Endodermal cell (in vitro differentiated cells): ENCODE measurements at places on chromosomes 6 and 20. TPM values are rescaled to one million over a fixed set of nuclear protein-coding genes. Genes with fewer than 3 reads are reported as not detected.

GRCh38 chr6:15310680-15311079 is 64.8 kb downstream of the JARID2 start:
- no peak for DNase-seq
- H3K4me1 ChIP-seq = peaks cover 10% of the 10 kb centered on the region

- no peaks in the 10 kb centered on the region for H3K27me3 ChIP-seq
- no peak overlapping the region for H3K4me3 ChIP-seq
- H3K4me1 ChIP-seq = no peaks in the 10 kb centered on the region
Measured at GRCh38 chr6:78810146-78810545, 57.2 kb upstream of the IRAK1BP1 start.

Gene SLC22A16
- total RNA-seq = not detected in 2 replicates

Gene NOX3
- total RNA-seq = not detected in 2 replicates

Gene INSM1
- total RNA-seq = 0.27 and 0.35 TPM in 2 replicates

Gene TTK
- 30.7 to 47.8 TPM (median 45.0 TPM) in 3 replicates for total RNA-seq

Gene PSORS1C2
- total RNA-seq = 0.20 TPM in 1 of 2 replicates, not detected in the other

Gene KCNB1
- total RNA-seq = 0.46 to 2.5 TPM (median 0.93 TPM) in 3 replicates

Gene PPDPF
- total RNA-seq = 296 to 356 TPM (median 298 TPM) in 3 replicates

- no peaks in the 10 kb centered on the region for H3K36me3 ChIP-seq
- H3K4me3 ChIP-seq = no peak overlapping the region
- H3K4me1 ChIP-seq = peaks cover 9% of the 10 kb centered on the region
- no peak overlapping the region for H3K27ac ChIP-seq
- DNase-seq = no peak
- peaks cover 95% of the 10 kb centered on the region for H3K27me3 ChIP-seq
Measured at GRCh38 chr6:71038711-71039344, 82.0 kb upstream of the B3GAT2 start.

Gene GPR31
- not detected in 3 replicates for total RNA-seq

GRCh38 chr6:20769631-20770030 is 235.4 kb downstream of the CDKAL1 start:
- H3K27ac ChIP-seq = no peak overlapping the region
- no peak overlapping the region for H3K4me3 ChIP-seq

Gene SLC25A27
- total RNA-seq = 10.3 and 12.8 TPM in 2 replicates

GRCh38 chr20:35200267-35200666 is 26.2 kb upstream of the MMP24 start:
- no peak for DNase-seq
- no peaks in the 10 kb centered on the region for H3K27me3 ChIP-seq
- H3K36me3 ChIP-seq = no peaks in the 10 kb centered on the region
- H3K4me1 ChIP-seq = no peaks in the 10 kb centered on the region
- no peak overlapping the region for H3K4me3 ChIP-seq

DNA sequence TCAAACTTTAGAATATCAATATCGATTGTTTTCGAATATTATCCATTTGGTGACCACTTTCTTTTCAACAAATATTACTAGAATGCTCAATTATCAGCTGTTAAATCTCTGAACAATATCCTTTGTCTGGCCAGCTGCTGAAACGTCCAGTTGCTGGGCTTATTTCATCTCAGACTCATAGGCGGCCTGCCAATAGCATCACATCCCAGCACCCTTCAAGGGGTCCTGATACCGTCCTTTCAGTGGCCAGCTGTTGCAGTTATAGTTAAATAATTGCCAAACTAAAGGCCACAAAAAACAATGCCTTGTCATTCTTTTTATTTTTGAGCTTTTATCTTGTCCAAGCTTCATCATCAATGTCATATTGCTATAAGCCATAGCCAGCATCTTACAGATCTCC is 1006.8 kb upstream of the MANEA start:
- DNase-seq = no peak
- no peaks in the 10 kb centered on the region for H3K36me3 ChIP-seq
- no peak overlapping the region for H3K4me3 ChIP-seq
- peaks cover 4% of the 10 kb centered on the region for H3K4me1 ChIP-seq

- peaks cover 10% of the 10 kb centered on the region for H3K4me1 ChIP-seq
- H3K27me3 ChIP-seq = no peaks in the 10 kb centered on the region
- H3K27ac ChIP-seq = no peak overlapping the region
- DNase-seq = no peak
- H3K36me3 ChIP-seq = no peaks in the 10 kb centered on the region
Measured at GRCh38 chr6:6746970-6747338, 158.4 kb downstream of the LY86 start.

- H3K27ac ChIP-seq = no peak overlapping the region
- peaks cover 34% of the 10 kb centered on the region for H3K27me3 ChIP-seq
- no peak for DNase-seq
- H3K4me3 ChIP-seq = no peak overlapping the region
Measured at GRCh38 chr6:72626126-72626525, 4.3 kb downstream of the KCNQ5 start.

DNA sequence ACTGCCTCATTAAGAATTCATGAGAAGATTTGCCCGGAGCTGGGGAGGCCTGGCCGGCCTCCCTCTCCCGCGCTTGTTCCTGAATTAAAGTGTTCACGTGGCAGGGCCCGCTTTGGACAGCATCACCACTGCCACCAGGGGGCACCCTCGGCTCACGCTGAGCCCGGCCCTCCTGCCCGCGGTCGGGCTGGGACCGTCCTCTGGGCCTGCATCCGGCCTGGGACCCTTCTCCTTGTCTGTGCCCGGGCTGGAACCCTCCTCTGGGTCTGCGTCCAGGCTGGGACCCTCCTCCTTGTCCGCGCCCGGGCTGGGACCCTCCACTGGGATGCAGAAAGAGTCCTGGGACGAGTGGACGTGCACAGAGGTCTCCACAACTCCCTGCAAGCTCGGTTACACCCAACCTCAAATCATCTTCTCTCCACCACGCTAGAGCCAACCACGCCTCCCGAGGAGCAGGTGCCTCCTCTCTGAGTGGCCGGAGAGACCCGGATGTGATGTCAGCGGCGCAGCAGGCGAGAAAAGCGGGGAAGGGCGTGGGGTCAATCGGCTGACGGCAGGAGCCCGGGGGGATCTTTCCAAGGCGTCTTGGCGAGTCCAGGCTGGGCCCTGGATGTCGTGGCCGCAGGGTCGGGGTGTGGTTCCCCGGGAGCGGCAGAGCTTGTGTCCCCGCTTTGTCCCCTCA is 50.9 kb upstream of the DACT2 start:
- no peak overlapping the region for H3K4me3 ChIP-seq
- DNase-seq = peak; percentile 94
- no peaks in the 10 kb centered on the region for H3K27me3 ChIP-seq
- H3K36me3 ChIP-seq = no peaks in the 10 kb centered on the region
- no peaks in the 10 kb centered on the region for H3K4me1 ChIP-seq

Gene FOXF2
- total RNA-seq = 0.19 TPM in 1 of 3 replicates, not detected in the others

DNA sequence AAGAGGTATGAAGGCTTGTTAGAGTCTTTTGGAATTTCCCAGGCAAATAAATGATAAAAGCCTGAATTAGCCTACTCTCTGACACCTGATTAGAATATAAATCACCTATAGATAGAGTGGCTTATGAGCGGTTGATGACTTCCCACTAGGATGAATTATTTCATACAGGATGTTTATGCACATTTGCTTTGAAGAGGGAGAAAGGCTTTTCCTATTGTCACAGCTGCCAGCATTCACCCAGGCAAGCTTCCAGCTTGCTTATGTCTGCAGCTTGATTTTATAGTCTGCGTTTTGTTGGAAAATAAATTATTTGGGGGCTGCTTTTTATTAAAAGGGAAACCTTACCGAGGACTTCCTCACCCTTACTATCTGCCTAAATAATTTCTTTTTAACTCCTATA is 51.3 kb upstream of the EIF2S2 start:
- H3K27me3 ChIP-seq = no peaks in the 10 kb centered on the region
- no peak for DNase-seq
- H3K27ac ChIP-seq = no peak overlapping the region
- no peaks in the 10 kb centered on the region for H3K4me1 ChIP-seq
- H3K4me3 ChIP-seq = no peak overlapping the region

Gene KIF25
- 1.3 to 1.6 TPM (median 1.3 TPM) in 3 replicates for total RNA-seq

Gene PLEKHG1
- 1.1 to 1.5 TPM (median 1.2 TPM) in 3 replicates for total RNA-seq

DNA sequence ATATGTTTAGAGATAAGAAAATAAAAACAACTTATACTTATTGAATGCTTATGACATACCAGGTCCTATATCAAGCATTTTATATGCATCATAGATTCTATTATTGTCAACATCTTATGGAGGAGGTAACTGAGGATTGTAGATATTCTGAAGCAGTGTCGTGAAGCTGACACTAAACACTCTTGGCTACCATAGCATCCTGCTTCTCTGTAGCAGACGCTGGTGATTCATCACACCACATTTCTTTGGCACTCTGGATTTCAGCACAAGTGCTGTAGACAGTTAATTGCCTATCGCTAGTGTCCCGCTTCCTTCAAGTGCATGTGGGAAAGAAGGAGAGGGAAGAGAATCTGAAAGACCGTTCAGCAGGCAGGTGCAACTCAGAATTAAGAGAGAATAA is 317.1 kb downstream of the PLCB1 start:
- no peaks in the 10 kb centered on the region for H3K36me3 ChIP-seq
- H3K27ac ChIP-seq = no peak overlapping the region
- no peak overlapping the region for H3K4me3 ChIP-seq
- DNase-seq = no peak
- H3K27me3 ChIP-seq = no peaks in the 10 kb centered on the region

Gene C20orf204
- total RNA-seq = 3.5 and 4.0 TPM in 2 replicates

Gene GABRR1
- 0.46 and 0.47 TPM in 2 replicates for total RNA-seq

- no peaks in the 10 kb centered on the region for H3K27me3 ChIP-seq
- no peaks in the 10 kb centered on the region for H3K36me3 ChIP-seq
- no peak for DNase-seq
- H3K4me3 ChIP-seq = no peak overlapping the region
- H3K27ac ChIP-seq = no peak overlapping the region
- H3K4me1 ChIP-seq = peaks cover 3% of the 10 kb centered on the region
Measured at GRCh38 chr6:50270415-50270814, 220.7 kb upstream of the DEFB112 start.

- peak; percentile 88 for DNase-seq
- no peaks in the 10 kb centered on the region for H3K36me3 ChIP-seq
- no peaks in the 10 kb centered on the region for H3K27me3 ChIP-seq
- H3K27ac ChIP-seq = peak overlapping the region; percentile 45
- H3K4me1 ChIP-seq = no peaks in the 10 kb centered on the region
Measured at GRCh38 chr20:41249411-41250281, 67.9 kb downstream of the ZHX3 start.

- H3K36me3 ChIP-seq = no peaks in the 10 kb centered on the region
- no peaks in the 10 kb centered on the region for H3K27me3 ChIP-seq
- H3K4me1 ChIP-seq = no peaks in the 10 kb centered on the region
- H3K27ac ChIP-seq = no peak overlapping the region
- DNase-seq = no peak
Measured at GRCh38 chr6:19356692-19357091, 480.5 kb upstream of the ID4 start.

DNA sequence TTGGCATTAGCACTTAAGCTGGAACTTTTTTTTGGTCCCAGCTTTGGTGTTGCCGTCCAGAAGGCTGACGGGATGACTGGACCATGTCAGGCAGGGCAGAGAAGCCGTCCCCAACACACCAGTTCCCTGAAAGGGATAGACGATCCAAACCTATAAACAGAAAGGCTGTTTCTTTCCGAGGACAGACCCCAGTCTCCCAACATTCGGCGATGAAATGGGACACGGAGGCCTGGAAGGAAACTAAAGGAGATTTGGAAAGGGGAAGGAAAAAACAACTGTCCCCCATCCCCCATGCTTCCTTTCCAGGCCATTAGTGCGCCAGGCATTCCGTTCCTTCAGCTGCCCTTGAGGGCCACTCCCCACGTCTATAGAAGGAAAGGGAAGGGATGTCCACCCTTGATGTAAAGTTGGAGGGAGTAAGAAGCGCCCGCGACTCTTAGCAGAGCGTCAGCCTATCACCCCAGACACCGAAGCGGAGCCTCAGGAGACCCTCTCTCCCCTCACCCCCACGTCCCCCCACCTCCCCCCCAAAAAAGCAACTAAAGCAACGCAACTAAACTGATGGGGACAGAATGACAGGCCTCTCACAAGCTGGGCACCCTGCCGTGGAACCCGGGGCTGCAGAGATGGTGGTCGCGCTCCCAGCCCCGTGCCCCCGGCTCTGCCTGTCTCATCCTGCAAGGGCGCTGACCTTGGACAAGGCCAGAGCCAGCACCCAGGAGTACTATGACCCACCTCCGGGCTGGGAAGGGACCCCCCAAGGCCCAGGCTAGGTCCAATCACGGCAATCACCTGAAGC is 638 bp downstream of the BLCAP start:
- H3K4me3 ChIP-seq = peak overlapping the region; percentile 98
- peaks cover 10% of the 10 kb centered on the region for H3K36me3 ChIP-seq
- H3K27ac ChIP-seq = peak overlapping the region; percentile 100
- no peaks in the 10 kb centered on the region for H3K27me3 ChIP-seq

DNA sequence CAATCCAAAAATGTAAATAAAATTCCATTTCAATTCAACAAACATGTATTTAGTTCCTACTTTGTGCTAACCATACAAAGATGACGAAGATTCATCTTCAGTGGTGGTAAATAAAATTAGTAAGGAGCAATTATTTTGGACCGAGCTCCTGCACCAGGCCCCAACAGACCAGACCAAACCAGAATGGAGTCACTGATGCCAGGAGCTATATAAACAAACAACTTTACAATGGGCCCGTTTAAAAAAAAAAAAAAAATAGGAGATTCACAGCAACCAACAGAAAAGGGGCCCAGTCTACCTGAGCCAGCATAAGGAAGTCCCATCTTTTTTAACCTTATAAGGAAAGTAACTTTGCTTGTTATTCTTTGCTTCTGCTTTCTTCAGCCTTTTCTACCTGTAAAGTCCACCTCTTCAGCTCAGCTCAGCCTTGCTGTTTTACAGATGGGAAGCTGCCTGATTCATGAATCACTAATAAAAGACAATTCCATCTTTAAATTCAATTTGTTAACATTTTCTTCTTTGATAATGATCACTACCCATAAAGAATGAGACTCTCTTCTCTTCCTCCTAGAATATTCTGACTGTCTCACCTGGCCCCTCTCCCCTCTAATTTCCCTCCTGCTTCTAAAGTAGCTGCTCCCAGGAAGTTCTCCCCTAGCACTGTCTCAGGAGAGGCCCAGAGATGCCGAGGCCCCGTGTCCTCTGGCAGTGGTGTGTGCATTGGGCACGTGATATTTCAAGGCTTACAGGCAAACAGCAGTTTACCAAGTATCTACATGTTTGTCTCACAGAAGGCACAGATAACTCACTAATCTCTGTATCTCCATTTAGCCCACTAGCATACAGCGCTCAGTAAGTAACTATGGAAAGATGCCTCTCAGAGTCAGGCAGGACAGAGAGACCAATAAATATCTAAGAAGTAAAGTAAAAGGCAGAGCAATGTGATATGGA is 8.4 kb downstream of the MBOAT1 start:
- peaks cover 4% of the 10 kb centered on the region for H3K4me1 ChIP-seq
- H3K36me3 ChIP-seq = no peaks in the 10 kb centered on the region
- no peak overlapping the region for H3K4me3 ChIP-seq
- H3K27ac ChIP-seq = no peak overlapping the region
- DNase-seq = no peak
